Mesenteric fat pad (tissue), 1 donor: ENCODE measurements at places on chromosomes 5 and 9. TPM values are rescaled to one million over a fixed set of nuclear protein-coding genes. Genes with fewer than 3 reads are reported as not detected.

Gene RIOK2
- total RNA-seq = 30.6 TPM

Gene EGFLAM
- 132 TPM for total RNA-seq

Gene RAD17
- 18.4 TPM for total RNA-seq

- no peak for DNase-seq
Measured at GRCh38 chr9:86643946-86644674, 289.9 kb upstream of the TUT7 start.

GRCh38 chr5:22036061-22036460, 817.1 kb downstream of the CDH12 start:
- no peak for DNase-seq

GRCh38 chr5:147704544-147704943, 78.0 kb downstream of the JAKMIP2 start:
- no peak for DNase-seq

- DNase-seq = no peak
Measured at GRCh38 chr9:15543047-15543813, 9.6 kb upstream of the CCDC171 start.
